Renal pelvis (tissue), 12 donors: ENCODE measurements at places on chromosomes 13 and 19. TPM values are rescaled to one million over a fixed set of nuclear protein-coding genes. Genes with fewer than 3 reads are reported as not detected.

The B3GNT3 gene
- 13.3 TPM for polyA plus RNA-seq

The SYMPK gene
- 72.1 TPM for polyA plus RNA-seq

The ZNF780B gene
- 42.5 TPM for polyA plus RNA-seq

The KLK14 gene
- polyA plus RNA-seq: 0.14 TPM

The FCER2 gene
- polyA plus RNA-seq: 0.12 TPM

The ELANE gene
- 0.51 TPM for polyA plus RNA-seq

The LIM2 gene
- 0.44 TPM for polyA plus RNA-seq

The CACNG6 gene
- 0.65 TPM for polyA plus RNA-seq

The F7 gene
- 4.5 TPM for polyA plus RNA-seq

The OLFM4 gene
- 0.81 TPM for polyA plus RNA-seq

The TYROBP gene
- 9.7 TPM for polyA plus RNA-seq

The ZSWIM4 gene
- 12.1 TPM for polyA plus RNA-seq

The SEMA6B gene
- polyA plus RNA-seq: 2.5 TPM

The ZNF579 gene
- 21.5 TPM for polyA plus RNA-seq
